CD8-positive, alpha-beta T cell (primary cell): ENCODE measurements at places on chromosomes 2 and 18.

- peak; percentile 88 for DNase-seq
Measured at GRCh38 chr2:234446404-234447076, 50.3 kb downstream of the ARL4C start.

DNA sequence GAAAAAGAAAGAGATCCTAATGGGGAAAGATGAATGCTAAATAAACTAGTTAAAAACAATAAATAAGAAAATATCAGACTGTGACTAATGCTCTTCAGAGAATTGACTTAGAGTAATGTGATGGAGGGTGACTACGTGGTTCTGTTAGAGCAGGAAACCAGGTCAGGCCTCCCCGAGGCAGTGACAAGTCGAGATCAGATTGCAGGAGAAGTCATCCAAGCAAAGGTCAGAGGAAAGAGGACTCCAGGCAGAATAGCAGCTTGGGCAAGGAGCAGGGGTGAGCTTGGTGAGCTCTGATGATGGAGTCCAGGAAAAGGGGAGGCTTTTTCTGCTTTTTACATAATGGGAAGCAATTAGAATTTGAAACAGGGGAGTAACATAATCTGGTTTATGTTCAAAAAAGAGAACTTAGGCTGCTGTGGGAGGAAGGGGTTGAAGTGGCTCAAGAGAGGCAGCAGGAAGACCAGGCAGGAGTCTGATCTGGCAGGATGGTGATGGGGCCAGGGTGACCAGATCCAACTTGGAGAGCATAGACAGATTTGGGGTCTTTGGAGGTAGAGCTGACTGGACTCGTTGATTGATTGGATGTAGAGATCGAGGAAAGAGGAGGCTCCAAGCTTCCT is 27.3 kb upstream of the ITGB6 start:
- no peak for DNase-seq

DNA sequence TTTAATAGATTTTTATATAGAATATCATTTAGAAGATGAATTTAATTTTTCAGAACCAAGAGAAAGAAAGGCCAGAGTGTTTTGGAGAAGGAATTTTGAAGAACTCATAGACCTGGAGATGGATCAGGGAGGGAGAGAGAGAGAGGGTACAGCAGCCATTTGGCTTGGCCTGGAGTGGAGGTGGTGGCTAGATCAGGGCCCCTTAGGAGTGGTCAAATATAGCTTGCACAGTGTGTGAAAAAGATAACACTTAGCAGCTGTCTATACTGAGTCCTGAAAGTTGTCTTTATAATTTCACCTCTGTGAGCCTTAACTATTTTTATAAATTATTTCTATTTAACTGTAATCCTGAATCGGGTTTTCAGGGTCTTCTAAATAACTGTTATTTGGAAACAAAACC is 38.8 kb upstream of the ACYP2 start:
- no peak for DNase-seq

DNA sequence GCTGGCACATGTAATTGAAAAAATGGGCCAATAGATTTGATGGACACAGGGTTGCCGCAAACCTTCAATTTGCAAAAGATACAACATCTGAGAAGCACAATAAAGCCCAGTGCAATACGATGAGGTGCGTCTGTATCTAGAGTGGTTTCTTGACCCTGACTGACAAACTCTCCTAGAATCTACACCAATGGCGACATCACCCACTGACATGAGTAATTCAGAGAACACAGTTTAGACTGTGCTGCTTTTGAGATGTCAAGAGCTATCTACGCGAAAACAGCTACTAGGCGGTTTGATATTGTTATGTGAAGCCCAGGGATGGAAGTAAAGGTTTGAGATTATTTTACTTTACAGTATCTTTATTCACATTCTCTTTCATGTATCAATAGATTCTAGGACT is 104.9 kb downstream of the EIPR1 start:
- no peak for DNase-seq

DNA sequence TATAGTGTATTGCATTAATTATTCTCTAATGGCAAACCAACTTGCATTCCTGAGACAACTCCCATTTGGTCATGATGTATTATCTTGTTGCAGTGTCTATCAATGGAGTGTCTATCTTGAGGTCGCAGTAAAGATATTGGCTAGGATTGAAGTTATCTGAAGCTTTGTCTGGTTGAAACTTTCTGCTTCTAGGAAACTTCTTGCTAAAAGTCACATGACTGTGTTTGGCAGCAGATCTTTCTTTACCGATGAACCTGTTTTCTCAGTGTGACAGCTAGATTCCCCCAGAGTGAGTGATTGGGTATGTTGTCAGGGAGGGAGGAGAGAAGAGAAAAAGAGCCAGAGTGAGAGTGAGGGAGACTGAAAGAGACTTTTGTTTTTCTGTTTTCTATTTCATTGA is 119.6 kb downstream of the QPCT start:
- DNase-seq: no peak

- no peak for DNase-seq
Measured at GRCh38 chr2:232073026-232073425, 111.5 kb downstream of the DIS3L2 start.

DNA sequence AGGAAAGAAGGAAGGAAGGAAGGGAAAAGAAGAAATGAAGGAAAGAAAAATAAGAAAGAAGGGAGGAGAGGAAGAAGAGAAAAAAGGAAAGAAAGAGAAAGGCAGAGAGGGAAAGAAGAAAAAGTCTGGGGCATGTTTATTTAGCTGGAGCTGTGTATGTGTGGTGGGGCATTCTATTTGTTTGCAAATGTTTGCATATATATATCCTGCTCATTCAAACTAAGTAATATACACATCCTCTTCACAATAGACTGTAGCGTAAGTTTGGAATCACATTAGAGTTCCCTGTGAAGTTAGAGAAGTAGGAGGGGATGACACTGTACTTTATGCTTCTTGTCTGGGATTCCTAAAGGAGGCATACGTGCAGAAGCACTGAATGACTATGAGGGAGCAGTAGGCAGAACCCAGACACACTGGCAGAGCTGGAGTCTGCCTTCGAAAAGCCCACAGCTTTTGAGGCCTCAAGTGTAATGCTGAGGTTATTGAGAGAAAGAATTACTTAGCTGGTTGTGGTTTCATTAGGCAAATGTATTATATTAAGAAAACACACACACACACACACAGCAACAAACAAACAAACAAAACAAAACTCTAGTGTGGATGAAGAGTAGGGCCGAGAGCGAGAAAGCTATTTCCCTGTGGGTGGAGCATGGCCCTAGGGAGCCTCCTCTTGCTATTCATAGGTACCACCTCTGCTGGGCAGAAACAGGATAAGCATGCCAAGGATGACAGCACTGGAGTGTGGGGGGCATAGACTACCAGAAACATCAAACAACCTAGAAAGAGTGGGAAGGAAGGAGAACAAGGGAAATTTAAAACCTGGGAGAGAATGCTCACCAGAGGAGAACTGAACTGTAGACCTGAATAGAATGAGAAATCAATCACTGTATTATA is 905.1 kb upstream of the NXPH2 start:
- DNase-seq: no peak

- DNase-seq: no peak
Measured at GRCh38 chr2:59892398-59892797, 661.1 kb downstream of the BCL11A start.

- DNase-seq: no peak
Measured at GRCh38 chr2:40240070-40240469, 211.8 kb downstream of the SLC8A1 start.

DNA sequence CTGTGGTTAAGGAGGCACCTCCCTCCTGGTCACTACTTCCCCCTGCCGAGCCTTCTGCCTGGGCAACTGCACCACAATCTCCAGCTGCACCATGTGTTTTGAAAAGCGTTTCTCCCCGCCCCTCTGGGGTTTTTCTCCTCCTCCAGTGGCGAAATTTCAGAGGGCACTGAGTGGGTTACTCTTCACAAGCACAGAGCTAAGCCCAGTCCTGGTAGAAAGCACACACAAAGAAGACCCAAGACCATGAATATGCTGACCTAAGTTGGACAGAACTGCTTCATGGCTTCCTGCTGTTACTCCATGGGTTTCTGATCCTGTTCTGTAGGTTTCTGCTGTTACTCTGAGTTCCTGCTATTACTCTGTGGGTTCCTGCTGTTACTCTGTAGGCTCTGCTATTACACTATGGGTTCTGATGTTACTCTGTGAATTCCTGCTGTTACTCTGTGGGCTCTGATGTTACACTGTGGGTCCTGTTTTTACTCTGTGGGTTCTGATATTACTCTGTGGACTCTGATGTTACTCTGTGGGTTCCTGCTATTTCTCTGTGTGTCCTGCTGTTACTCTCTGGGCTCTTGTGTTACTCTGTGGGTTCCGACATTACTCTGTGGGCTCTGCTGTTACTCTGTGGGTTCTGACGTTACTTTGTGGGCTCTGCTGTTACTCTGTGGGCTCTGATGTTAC is 216.6 kb downstream of the RTP5 start:
- peak; percentile 43 for DNase-seq
